ENCODE measurements at places on chromosomes 13 and 19. TPM values are rescaled to one million over a fixed set of nuclear protein-coding genes. Genes with fewer than 3 reads are reported as not detected.

DNA sequence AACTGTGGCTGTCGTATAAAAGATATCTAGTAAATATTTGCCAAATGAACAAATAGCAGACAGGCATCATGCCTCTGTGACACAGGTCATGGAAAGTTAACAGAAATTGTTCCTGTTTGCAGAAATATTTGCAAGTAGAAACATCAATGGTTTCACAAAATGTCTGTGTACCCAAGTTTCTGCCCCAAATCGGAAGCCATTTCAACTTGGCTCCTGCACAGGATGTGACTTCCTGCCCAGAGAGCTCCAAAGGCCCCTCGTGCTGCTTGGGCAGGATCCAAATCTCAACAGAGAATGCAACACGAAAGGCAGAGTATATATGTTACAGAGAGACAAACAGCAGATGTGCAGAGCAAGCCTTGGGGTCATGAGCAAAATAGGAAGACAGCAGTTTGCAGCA is 95.5 kb upstream of the SERP2 start:
- H3K36me3 ChIP-seq = no peaks in the 10 kb centered on the region
- peaks cover 23% of the 10 kb centered on the region for H3K4me1 ChIP-seq
- no peak overlapping the region for H3K27ac ChIP-seq
- no peak for DNase-seq
- H3K27me3 ChIP-seq = no peaks in the 10 kb centered on the region

- H3K27ac ChIP-seq = no peak overlapping the region
- DNase-seq = no peak
- H3K4me1 ChIP-seq = no peaks in the 10 kb centered on the region
- H3K27me3 ChIP-seq = no peaks in the 10 kb centered on the region
- H3K4me3 ChIP-seq = no peak overlapping the region
Observed at GRCh38 chr19:6292006-6292405, 12.2 kb upstream of the MLLT1 start.

DNA sequence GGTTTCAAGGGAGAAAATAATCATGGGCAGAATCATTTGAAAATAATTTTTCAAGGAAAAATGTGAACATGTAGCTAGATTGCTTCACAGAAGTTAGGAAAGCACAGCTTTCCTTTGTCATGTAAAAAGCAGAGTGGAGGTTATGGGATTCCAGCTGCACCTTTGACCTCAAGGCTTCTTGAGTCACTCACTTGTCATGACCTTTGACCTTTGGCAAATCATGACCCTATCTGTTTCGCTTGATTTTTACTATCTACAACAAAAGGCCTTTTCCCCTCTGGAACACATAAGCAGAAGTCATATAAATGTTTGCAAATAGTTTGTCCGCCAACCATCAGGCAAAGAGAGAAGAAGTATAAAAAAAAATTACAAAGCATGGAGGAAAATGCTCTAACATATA is 210.7 kb upstream of the MIR17HG start:
- H3K27me3 ChIP-seq = no peaks in the 10 kb centered on the region
- H3K36me3 ChIP-seq = no peaks in the 10 kb centered on the region
- H3K27ac ChIP-seq = no peak overlapping the region
- H3K4me1 ChIP-seq = no peaks in the 10 kb centered on the region
- H3K4me3 ChIP-seq = no peak overlapping the region

DNA sequence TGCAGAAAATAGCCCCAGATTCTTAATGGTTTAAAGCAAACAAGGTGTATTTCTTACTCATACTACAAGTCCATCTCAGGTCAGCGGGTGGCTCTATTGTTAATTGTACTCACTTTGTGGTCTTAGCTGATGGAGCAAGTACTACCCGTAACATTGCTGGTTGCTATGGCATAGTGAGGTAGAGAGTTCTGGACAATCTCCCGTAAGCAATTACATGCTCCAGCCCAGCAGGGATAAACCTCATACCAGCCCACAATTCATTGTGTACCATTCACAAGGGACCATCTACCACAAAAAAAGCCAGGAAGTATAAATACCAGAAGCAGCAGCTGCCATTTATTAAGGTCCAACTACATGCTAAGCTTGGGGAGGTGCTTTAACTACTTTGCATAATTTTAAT is 167.1 kb downstream of the PCDH9 start:
- H3K36me3 ChIP-seq = no peaks in the 10 kb centered on the region
- no peak overlapping the region for H3K4me3 ChIP-seq
- H3K27me3 ChIP-seq = no peaks in the 10 kb centered on the region
- no peaks in the 10 kb centered on the region for H3K4me1 ChIP-seq

DNA sequence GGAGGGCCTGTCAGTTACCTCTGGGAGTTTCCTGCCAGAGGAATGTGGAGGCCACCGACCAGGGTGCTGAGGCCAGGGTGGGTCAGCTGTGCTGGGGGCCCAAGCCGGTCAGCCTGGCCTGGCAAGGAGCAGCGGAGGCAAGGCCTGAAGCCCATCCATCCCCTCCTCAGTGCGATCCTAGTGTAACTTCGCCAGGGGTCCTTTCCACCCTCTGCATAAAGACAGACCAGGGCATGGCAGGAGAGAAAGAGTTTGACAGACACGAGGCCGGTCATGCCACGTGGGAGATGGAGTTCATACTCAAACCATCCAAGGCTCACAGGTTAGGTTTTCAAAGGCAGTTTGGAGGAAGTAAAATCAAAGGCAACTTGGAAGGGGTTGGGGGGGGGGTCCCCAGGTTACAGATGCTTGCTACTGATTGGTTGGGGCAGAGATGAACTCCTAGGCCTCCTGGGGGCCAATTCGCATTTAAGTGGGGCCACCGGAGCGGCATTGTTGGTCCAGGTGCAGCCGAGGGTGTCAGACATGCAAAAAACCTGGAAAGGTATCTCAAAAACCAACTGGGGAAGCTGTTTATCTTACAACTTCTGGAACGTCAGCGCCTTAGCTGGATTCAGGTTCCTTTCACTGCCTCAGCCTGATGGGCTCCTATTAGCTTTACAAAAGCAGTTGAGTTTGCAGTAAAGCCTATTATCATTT is 36.8 kb upstream of the DPRX start:
- peak; percentile 49 for DNase-seq
- no peaks in the 10 kb centered on the region for H3K4me1 ChIP-seq
- H3K27me3 ChIP-seq = no peaks in the 10 kb centered on the region
- H3K36me3 ChIP-seq = no peaks in the 10 kb centered on the region
- H3K27ac ChIP-seq = no peak overlapping the region

The KLK13 gene
- 0.54 TPM for total RNA-seq

The CBARP gene
- not detected for total RNA-seq

The TMPRSS9 gene
- total RNA-seq = 0.15 TPM

Measured in upper lobe of left lung (tissue), 6 donors.